ENCODE measurements at places on chromosomes 13 and 19. TPM values are rescaled to one million over a fixed set of nuclear protein-coding genes. Genes with fewer than 3 reads are reported as not detected.

- no peaks in the 10 kb centered on the region for H3K4me1 ChIP-seq
- H3K27me3 ChIP-seq: no peaks in the 10 kb centered on the region
- no peaks in the 10 kb centered on the region for H3K36me3 ChIP-seq
- DNase-seq: no peak
- no peak overlapping the region for H3K4me3 ChIP-seq
Measured at GRCh38 chr13:71828117-71828516, 38.9 kb downstream of the DACH1 start.

- peak overlapping the region; percentile 98 for H3K27ac ChIP-seq
- peak overlapping the region; percentile 100 for H3K4me3 ChIP-seq
- H3K36me3 ChIP-seq: no peaks in the 10 kb centered on the region
- H3K4me1 ChIP-seq: peaks cover 73% of the 10 kb centered on the region
Measured at GRCh38 chr19:3098515-3099346, 4.6 kb downstream of the GNA11 start.

- no peak overlapping the region for H3K4me3 ChIP-seq
- DNase-seq: no peak
- H3K4me1 ChIP-seq: peaks cover 31% of the 10 kb centered on the region
- no peaks in the 10 kb centered on the region for H3K36me3 ChIP-seq
Measured at GRCh38 chr13:32645854-32646253, 59.6 kb downstream of the PDS5B start.

- no peaks in the 10 kb centered on the region for H3K36me3 ChIP-seq
- no peak overlapping the region for H3K4me3 ChIP-seq
- H3K27ac ChIP-seq: no peak overlapping the region
- H3K4me1 ChIP-seq: peaks cover 3% of the 10 kb centered on the region
- H3K27me3 ChIP-seq: no peaks in the 10 kb centered on the region
Measured at GRCh38 chr13:105050686-105051085, 1484.8 kb downstream of the EFNB2 start.

- H3K4me3 ChIP-seq: no peak overlapping the region
- no peaks in the 10 kb centered on the region for H3K4me1 ChIP-seq
- H3K27me3 ChIP-seq: no peaks in the 10 kb centered on the region
- peak overlapping the region; percentile 68 for H3K27ac ChIP-seq
- no peaks in the 10 kb centered on the region for H3K36me3 ChIP-seq
- DNase-seq: no peak
Measured at GRCh38 chr13:50229960-50230661, 214.9 kb downstream of the KCNRG start.

DNA sequence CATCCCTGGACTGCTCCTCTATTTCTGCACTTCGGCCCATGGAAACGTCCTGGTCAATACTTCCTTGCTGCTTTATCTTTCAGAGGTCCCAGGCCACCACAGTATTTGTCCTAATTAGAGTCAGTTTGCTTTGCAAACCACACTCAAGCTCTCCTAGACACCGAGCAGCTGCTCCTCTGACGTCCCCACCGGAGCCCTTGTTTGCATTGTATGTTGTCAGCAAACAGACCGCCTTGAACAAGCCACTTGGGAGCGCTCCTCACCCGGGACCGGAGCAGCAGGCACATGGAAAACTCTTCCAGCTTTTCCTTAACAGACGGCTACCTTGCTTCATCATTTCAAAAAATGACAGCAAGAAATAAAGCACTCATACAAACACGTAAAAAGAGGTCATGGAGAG is 51.5 kb upstream of the GTF3A start:
- no peak overlapping the region for H3K4me3 ChIP-seq
- peaks cover 20% of the 10 kb centered on the region for H3K27me3 ChIP-seq
- peaks cover 5% of the 10 kb centered on the region for H3K4me1 ChIP-seq
- no peak overlapping the region for H3K27ac ChIP-seq

- no peak for DNase-seq
- H3K4me1 ChIP-seq: no peaks in the 10 kb centered on the region
- no peak overlapping the region for H3K4me3 ChIP-seq
- H3K36me3 ChIP-seq: no peaks in the 10 kb centered on the region
Measured at GRCh38 chr13:64912141-64912540, 2318.0 kb downstream of the PCDH9 start.

GRCh38 chr13:98384739-98385138 is 192.2 kb downstream of the STK24 start:
- H3K27ac ChIP-seq: no peak overlapping the region
- peaks cover 11% of the 10 kb centered on the region for H3K36me3 ChIP-seq
- H3K4me1 ChIP-seq: peaks cover 25% of the 10 kb centered on the region
- no peaks in the 10 kb centered on the region for H3K27me3 ChIP-seq

DNA sequence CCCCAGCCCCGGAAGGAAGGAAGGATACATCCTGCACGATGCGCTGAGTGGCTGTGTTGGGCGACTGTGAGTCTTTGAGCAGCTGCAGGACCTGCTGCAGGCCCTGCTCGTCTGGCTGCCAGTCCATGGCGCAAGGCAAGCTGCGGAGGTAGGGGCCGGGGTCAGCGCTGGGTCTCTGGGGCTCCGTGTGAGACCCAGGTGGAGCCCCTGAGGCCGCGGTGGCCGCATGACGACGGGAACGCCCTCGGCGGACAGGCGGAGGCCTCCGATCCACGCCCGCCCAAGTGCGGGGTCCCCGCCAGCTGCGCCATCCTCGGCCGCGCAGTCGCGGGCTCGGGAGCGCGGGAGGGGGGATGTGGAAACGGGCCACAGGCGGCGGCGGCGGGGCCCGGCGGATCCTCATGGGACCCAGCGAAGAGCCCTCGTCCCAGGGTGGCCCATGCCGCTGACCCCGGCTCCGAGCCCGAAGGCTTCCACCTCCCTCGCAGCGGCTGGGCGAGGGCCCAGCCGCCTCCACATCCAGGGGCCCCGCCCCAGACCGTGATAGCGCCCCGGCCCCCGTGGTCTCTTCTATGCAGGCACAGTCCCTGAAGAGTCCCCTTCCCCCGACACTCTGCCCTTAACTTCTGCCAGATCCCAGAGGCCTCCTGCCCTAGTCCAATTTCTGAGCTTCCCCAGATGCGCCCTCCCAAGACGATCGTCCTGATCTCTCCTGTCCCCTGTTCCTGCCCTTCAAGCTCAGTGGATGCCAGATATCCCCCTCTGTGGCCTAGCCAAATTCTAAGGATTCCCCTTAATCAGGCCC is 2.7 kb downstream of the TNPO2 start:
- H3K4me1 ChIP-seq: peaks cover 25% of the 10 kb centered on the region
- H3K27me3 ChIP-seq: no peaks in the 10 kb centered on the region
- H3K36me3 ChIP-seq: peaks cover 21% of the 10 kb centered on the region
- peak; percentile 30 for DNase-seq

Gene FREM2
- 0.32 TPM for total RNA-seq

Gene SIGLEC9
- total RNA-seq: 1.3 TPM

Measured in heart left ventricle (tissue), 16 donors.